Right renal cortex interstitium (tissue), 3 donors: ENCODE measurements at places on chromosomes 12 and 14.

DNA sequence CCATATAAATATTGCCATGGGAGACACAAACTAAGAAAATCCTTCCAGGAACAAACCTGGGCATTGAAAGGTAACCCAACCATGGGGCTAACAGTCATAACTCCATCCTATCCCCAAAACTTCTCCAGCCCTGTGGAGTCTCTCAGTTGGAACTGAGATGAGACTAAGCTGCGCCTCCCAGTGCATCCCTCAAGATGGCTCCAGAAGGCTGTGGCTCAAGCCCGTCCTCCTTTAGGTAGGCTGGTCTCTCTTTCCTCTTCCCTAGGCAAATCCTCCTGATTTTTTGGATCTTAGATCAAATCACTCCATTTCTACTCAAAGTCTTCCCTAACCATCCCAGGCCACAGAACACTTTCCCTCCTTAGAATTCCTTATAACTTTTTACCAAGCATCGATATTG is 364.3 kb upstream of the CCDC196 start:
- DNase-seq, result no peak

DNA sequence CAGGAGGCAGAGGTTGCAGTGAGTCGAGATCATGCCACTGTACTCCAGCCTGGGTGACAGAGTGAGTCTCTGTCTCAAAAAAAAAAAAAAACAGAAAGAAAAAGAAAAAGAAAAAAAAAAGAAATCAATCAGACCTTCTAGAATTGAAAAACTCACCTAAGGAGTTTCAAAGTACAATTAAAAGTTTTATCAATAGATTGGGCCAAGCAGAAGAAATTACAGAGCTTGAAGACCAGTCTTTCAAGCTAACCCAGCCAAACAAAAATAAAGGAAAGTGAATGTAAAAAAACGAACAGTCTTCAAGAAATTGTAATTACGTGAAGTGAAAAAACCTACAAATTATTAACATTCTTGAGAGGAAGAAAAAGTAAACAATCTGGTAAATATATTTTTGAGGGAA is 93.0 kb downstream of the IPO8 start:
- DNase-seq, result no peak

- DNase-seq, result no peak
These were observed 18.9 kb downstream of the SDS start for GRCh38 chr12:113384778-113385177.

DNA sequence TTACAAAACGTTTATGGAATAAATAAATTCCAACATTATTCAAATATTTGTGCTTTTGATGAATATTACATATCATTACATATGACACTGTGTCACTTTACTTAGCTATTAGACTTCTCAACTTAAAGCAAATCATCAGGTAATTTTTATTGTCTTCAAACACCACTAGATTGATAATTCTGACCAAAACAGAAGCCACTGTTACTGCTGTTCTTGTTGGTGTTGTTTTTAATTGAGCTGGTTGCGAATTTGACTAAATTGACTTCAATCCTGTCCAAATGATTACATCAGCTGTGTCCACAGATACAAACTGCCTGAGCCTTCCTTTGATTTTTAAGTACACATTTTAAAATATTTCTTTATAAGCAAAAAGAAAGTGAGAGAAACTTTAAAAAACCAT is 29.2 kb downstream of the PRKD1 start:
- no peak for DNase-seq

DNA sequence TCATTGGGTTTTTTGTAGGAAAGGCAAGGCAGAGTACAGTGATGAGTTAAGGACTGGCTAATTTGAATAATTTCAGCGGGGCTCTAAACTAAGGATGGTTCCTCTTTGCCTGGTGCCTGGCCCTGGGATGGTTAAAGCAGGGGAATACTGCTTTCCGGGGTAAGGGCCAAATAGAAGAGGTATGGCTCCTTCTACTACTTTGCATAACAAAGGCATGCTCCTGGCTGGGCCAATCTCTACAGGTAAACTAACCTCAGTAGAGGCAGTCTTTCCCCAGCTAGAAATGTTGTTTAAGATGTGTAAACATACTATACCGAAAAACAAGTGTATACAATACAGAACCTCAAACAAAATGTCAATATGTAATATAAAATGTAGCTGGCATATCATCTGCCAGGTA is 1239.0 kb downstream of the SLC16A7 start:
- no peak for DNase-seq

GRCh38 chr12:8012651-8013309 is 19.7 kb upstream of the FOXJ2 start:
- DNase-seq, result no peak

- DNase-seq, result no peak
These were observed 155.3 kb upstream of the ATP2B1 start for GRCh38 chr12:89863968-89864367.

DNA sequence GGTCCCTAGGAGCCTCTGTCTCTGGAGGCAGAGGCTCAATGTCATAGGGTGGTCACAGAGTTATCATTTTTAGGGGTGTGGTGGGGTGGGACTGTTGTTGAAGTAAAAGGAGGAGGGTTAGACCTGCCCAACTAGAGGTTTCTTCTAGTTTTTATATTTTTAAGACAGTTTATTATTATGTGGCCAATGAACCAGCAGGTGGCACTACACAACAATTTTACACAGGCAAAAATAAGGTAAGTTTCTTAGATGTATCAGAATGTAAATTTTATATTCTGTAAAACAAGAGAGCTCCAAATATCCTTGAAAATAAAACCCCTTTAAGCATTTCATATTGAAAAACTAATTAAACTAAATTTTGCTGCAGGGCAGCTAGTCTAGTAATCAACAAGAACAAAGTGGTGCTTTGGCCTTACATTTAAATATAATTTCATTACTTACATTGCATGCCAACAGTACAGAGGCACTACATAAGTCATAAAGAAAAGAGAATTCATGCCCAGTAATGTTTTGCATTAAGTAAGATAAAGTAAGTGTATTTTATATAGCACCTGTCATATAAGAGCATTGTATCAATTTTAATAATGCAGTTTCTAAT is 22.2 kb upstream of the OVCH1 start:
- peak; percentile 32 for DNase-seq

GRCh38 chr12:121227294-121227693 is 17.4 kb downstream of the P2RX4 start:
- no peak for DNase-seq

DNA sequence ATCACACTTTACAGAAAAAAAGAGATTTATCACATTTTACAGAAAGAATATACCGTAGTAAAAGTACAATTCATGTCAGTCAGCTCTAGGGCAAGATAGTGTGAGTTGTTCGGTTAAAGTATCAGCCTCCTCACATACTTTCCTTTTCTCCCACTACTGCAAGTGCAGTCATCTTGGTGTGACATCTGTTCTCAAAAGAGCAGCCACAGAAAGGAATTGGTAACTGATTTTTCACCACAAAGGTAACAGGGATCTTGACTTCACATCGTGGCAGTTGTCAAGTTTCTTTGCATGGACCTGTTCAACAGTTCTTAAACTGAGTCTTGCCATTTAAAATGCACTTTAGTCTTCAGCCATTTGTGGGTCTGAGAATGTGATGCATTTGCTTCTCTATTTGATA is 5.0 kb upstream of the E2F7 start:
- DNase-seq, result no peak

- no peak for DNase-seq
These were observed 8.8 kb downstream of the USP15 start for GRCh38 chr12:62268956-62269355.

DNA sequence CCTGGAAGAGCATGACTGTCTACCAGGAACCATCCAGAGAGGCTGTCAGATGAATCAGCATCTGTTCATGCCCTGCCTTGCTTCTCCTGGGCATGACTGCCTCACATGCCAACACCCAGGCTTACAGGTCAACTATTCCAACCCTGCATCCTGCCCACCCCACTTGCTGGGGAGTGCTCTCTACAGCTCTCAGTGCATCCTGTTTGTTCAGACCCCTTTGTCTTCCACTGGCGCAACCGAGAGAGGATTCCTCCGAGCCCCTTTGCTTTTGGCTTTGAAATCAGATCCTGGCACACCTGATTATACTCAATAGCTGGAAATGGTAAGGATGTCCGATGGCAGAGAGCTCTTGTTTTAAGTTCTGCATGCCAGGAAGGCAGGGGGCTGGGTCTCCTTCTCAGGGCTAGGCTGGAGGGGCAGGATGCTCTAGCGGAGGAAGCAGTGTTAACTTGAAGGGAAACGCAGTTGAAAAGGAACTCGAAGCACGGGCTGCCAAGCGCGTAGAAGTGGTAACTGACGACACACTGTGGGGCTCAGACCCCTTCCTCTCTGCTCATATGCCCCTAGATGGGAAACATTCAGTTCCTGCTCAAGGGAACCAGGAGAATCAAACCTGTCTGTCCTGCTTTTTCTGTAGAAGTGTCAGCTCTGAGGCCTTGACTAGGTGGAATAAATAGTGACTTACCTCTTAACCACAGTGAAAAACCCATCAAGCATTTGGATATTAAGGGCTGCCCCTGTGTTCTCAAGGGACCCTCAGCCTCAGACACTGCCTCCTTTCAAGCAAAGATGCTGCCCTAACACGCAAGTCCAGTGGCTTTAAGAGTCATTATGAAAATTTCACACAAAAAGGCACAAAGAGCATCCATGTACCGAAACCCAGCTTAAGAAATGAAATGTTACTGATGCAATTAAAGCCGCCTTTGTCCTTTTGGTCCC is 297.5 kb downstream of the ZFP36L1 start:
- no peak for DNase-seq

DNA sequence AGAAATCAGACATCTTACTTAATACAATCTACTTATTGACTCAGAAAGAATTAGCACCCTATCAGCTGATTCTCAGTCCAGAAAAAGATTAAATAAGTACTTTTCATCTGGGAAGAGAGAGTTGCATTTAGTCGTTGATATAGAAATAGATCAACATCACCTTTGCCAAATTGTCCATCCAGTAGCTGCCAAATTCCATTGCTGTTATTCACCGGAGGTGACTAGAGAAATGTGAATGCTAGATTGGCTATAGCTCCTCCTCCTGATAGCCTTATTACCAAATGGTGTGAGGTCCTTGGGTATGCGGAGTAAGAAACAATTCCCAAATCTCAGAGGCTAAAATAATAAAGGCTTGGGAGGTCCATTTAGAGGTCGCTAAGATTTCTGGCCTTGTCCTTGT is 723.3 kb upstream of the FLRT2 start:
- DNase-seq, result no peak

GRCh38 chr14:72451054-72451972 is 442.6 kb downstream of the DPF3 start:
- DNase-seq, result no peak

- DNase-seq, result no peak
These were observed 45.6 kb downstream of the GUCY2C start for GRCh38 chr12:14650789-14651188.

DNA sequence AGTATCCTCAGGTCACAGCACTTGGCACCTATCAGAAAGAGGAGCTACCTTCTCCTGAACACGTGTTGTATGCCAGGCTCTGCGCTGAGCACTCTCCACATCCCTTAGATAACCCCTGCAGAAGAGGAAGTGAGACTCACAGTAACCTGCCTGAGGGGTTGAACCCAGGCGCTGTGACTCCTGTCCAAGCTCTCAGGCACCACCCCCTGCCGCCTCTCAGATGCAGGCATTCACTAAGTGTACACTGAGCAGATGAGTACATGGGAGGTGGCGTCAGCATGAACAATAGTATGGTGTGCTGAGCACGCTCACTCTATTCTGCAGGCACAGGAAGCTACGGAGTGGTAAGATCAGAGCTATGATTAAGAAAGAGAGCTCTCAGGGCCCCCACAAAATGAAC is 21.0 kb upstream of the RIC8B start:
- no peak for DNase-seq

DNA sequence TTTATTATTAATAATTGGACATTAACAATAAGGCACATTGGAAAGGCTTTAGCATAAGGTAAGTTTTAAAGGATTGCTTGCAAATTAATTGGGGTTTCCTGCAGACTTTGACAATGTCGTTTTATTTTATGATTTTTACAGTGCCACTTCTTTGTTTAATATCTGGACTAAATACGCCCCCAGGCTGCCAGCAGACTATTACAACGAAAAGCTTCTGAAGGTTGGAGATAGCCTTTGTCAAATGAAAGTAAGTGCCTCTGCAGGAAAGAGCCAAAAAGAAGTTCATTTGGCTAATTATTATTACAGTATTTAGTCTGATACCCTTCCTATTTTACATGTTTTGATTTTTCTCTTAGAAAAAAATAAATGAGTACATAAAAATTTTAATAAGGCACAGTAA is 11.3 kb downstream of the CFAP54 start:
- DNase-seq, result no peak

DNA sequence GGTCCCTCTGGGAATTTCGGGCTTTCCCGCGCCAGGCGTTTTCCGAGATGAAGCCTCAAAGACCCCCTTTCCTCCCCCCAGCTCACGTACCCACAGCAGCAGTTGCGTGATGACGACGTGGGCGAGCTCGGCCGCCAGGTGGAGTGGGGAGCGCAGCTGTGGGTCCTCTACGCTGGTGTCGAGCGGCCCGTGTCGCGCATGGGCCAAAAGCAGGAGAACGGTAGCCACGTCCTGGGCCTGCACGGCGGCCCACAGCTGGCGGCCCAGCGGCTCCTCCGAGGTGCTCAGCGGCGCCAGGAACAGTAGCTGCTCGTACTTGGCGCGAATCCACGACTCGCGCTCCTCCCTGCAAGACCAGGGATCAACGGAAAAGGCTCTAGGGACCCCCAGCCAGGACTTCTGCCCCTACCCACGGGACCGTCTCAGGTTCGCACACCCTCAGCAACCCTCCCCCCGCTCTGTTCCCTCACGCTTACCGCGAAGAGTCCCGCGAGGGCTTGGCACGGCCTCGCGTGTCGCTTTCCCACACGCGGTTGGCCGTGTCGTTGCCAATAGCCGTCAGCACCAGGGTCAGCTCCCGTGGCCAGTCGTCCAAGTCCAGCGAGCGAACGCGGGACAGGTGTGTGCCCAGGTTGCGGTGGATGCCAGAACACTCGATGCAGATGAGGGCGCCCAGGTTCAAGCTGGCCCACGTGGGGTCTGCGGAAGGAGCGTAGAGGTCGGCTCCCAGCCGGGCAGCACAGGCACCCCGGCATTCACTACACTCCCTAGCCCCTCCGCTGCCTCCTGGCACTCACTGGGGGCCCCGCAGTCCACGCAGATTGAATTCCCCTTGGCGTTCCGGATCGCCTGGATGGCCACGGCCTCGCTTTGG is 11.4 kb downstream of the AGAP2 start:
- no peak for DNase-seq

- no peak for DNase-seq
These were observed 30.9 kb downstream of the TBC1D15 start for GRCh38 chr12:71870416-71870815.

DNA sequence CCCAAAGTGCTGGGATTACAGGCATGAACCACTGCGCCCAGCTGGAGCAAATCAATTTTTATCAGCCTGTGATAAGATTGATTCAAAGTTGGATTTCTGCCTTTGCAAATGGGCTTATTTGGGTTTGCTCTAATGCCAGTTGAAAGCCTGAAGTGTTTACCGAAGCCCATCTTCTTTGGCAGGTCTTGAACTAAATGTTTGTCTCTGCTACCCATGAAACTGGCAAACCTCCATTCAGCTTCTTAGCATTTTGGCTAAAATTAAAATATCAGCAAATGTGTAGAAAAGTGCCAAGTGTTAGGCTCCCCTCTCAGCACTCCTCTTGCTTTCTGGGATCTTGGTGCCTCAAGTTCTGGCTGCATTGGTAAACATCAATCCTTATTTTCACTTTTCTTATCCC is 61.5 kb downstream of the MGAT4C start:
- DNase-seq, result no peak

- DNase-seq, result no peak
These were observed 294.3 kb upstream of the RTL1 start for GRCh38 chr14:101197595-101198397.
